ENCODE measurements at places on chromosomes 16 and 17.
A peak's percentile ranks its signal among the peaks of the same experiment; 100 is the strongest.

DNA sequence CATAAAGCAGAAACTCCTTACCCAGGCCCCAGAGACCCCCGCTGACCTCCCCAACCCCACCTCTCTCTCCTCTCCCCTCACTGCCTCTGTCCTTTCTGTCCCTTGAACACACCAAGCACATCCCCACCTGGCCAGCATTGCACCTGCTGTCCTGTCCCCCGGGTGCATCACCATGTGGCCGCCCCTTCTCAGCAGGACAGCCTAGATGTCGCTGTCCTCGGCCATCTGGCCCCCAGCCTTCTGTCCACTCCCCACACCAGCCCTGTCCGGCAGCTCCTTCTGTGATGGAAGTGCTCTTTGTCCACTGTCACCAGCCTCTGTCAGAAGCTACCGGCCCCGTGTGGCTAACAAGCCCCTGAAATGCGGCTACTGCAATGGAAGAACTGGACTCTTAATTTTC lies 12.3 kb upstream of the MPRIP start:
- no peaks in the 10 kb centered on the region for H3K4me1 ChIP-seq
- no peak for DNase-seq
- peaks cover 7% of the 10 kb centered on the region for H3K27me3 ChIP-seq
- no peak overlapping the region for H3K4me3 ChIP-seq
- H3K27ac ChIP-seq = no peak overlapping the region

- no peak overlapping the region for H3K4me3 ChIP-seq
- no peak overlapping the region for H3K27ac ChIP-seq
- DNase-seq = no peak
Measured at GRCh38 chr17:36631022-36631421, 29.6 kb downstream of the MRM1 start.

GRCh38 chr17:42312285-42313130 lies 24.2 kb downstream of the STAT5A start:
- H3K4me1 ChIP-seq = peaks cover 79% of the 10 kb centered on the region
- H3K36me3 ChIP-seq = peaks cover 65% of the 10 kb centered on the region
- peak; percentile 85 for DNase-seq
- H3K27me3 ChIP-seq = no peaks in the 10 kb centered on the region
- peak overlapping the region; percentile 38 for H3K4me3 ChIP-seq

DNA sequence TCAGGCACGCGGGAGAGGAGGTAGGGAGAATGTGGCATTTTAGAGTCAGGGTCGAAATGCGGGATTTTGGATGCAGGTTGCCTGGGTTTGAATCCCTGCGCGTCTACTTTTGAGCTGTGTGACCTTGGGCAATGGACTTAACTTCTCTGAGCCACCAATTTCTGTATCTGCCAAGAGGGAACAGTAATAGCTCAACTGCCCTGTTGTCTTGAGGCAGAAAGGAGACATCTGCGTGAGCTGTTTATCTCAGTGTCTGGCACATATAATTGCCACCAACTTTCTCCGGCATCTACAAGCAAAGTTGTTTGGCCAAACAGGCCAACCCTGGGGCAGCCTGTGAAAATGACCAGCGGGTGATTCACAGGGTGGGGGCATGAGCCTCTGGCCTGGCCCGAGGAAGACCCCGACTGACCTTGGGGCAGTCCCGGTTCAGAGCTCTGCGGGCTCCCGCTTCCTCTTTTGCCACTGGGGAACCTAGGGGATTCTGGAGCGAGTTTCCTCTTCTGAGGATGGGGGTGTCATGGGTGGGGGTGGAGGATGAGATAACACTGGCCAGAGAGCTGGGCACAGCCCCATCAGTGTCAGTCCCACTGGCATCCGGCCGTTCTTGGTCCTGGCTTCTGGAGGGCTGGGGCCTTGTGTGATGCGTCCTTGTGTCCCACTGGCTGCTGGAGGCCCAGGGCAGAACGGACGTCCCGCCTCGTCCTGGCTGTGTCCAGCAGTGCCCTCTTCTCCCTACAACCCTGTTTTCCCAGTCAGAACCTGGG lies 1.3 kb downstream of the SNN start:
- DNase-seq = peak; percentile 29
- peaks cover 6% of the 10 kb centered on the region for H3K36me3 ChIP-seq
- peak overlapping the region; percentile 97 for H3K27ac ChIP-seq
- H3K4me1 ChIP-seq = peaks cover 84% of the 10 kb centered on the region
- H3K27me3 ChIP-seq = no peaks in the 10 kb centered on the region

- peak overlapping the region; percentile 85 for H3K27ac ChIP-seq
- no peaks in the 10 kb centered on the region for H3K4me1 ChIP-seq
- H3K4me3 ChIP-seq = no peak overlapping the region
- no peaks in the 10 kb centered on the region for H3K27me3 ChIP-seq
- peaks cover 28% of the 10 kb centered on the region for H3K36me3 ChIP-seq
- DNase-seq = no peak
Measured at GRCh38 chr17:3925684-3926485, 9.6 kb upstream of the P2RX1 start.

DNA sequence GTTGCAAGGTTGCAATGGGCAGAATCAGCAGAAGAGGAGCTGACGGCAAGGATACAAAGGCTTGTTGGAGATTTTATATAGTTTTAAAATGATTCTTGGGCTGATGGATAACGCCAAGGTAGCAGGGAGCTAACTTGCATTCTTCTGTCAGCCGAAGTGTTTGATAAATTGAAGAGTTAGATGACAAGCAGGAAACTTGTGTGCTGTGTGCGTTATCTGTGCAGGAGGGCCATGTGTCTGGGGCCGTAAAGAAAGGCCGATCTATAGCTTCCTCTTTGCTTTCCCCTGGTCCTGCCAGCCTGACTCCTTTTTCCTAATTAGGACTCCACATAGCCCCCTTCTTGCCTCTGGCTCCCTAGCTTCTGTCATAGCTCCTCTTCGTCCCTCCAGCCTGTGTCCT lies 6.7 kb upstream of the WWOX start:
- peaks cover 18% of the 10 kb centered on the region for H3K27me3 ChIP-seq
- no peak for DNase-seq
- H3K4me1 ChIP-seq = no peaks in the 10 kb centered on the region
- no peak overlapping the region for H3K4me3 ChIP-seq
- H3K27ac ChIP-seq = no peak overlapping the region

- H3K36me3 ChIP-seq = peaks cover 49% of the 10 kb centered on the region
- no peak for DNase-seq
- H3K4me3 ChIP-seq = no peak overlapping the region
- no peaks in the 10 kb centered on the region for H3K4me1 ChIP-seq
- no peak overlapping the region for H3K27ac ChIP-seq
Measured at GRCh38 chr17:8479431-8479947, 43.8 kb downstream of the NDEL1 start.

DNA sequence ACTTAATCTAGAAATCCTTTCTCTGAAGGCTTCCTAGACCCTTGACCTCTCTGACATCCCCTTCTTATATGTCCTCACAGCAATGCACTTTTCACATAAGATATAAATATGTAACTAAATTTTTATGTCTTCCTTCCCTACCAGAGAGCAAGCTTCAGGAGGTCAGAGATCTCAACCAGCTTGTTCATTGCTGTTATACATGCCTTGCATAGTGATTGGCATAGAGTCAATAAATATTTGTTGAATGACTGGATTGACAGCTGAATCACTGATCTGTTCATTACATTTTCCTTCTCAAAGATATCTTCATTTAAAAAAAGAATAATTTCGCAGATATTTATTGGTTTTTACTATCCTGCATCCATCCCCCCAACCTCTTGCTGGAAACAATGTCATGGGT lies 29.5 kb downstream of the HYDIN start:
- no peaks in the 10 kb centered on the region for H3K27me3 ChIP-seq
- H3K36me3 ChIP-seq = no peaks in the 10 kb centered on the region
- H3K4me1 ChIP-seq = no peaks in the 10 kb centered on the region
- no peak overlapping the region for H3K27ac ChIP-seq

- H3K4me3 ChIP-seq = no peak overlapping the region
- H3K27ac ChIP-seq = no peak overlapping the region
- H3K27me3 ChIP-seq = peaks cover 21% of the 10 kb centered on the region
Measured at GRCh38 chr17:41655611-41656111, 31.3 kb upstream of the KRT17 start.
